ENCODE measurements at places on chromosomes 11 and 22.

DNA sequence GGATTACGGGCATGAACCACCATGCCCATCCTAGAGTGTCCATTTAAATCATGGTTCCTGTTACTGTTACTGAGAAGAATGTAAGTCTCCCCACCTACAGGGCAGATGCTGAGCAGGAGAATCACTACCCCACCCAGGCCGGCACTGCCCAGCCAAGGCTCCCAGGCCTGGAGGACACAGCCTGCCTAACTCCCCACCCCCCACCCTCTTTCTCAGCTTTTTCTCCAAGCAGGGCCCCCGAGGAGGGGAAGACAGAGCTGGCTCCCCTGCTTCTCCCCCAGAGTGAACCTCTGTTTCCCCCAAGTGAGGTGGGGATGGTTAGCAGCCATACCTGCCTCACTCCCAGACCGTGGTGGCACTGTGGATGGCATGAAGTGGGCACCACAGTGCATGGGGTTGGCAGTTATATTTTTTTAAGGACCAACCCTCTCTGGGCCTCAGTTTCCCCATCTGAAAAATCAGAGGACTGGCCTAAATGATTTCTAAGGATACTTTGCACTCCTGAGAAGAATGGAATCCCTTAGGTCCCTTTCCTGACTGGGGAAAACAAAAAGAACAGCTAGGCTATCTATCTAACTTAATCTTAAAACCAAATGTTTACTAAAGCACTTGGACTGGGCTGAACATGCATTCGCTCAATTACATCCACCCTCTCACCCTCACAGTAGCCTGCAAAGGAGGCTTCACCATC is 5.0 kb downstream of the CBX7 start:
- no peak for DNase-seq

DNA sequence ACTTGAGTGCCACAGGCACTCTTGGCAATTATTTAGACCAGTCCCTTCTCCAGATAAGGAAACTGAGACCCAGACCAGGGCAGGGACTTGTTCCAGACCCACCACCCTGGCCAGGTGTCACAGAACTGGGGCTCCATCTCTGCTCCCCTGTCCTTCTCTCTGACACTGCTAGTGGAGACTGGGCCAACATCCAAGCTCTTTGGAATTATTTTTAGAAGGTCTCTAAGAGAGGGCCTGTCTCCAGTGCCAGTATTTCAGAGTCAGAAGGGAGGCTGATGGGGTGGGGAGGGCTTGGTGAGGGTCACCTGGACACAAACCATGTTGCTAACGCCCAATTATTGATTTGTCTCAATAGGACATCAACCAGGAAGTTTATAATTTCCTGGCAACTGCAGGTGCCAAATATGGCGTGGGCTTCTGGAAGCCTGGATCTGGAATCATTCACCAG is 32.7 kb downstream of the POLR3H start:
- no peak for DNase-seq

DNA sequence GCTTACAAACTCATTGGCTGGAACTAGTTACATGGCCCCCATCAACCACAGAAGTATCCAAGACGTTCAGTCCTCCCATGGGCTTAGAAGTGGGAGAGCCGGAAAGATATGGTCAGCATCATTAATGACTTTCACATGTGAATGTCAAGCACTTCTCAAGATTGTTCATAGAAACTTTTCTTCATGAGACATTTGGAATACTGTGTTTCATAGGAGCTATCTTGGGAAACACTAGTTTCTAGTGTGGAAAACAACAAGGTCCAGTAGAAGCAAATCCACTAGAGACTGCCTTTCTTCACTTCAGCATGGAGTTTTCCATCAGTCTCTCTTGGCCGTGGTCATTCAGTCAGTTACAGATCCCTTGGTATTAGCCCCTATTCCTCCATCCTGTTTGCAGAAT is 160.9 kb downstream of the C11orf91 start:
- no peak for DNase-seq

GRCh38 chr22:18048441-18048898 is 24.1 kb upstream of the MICAL3 start:
- DNase-seq: no peak

GRCh38 chr11:118438314-118438931 is 2.1 kb downstream of the KMT2A start:
- peak; percentile 50 for DNase-seq

DNA sequence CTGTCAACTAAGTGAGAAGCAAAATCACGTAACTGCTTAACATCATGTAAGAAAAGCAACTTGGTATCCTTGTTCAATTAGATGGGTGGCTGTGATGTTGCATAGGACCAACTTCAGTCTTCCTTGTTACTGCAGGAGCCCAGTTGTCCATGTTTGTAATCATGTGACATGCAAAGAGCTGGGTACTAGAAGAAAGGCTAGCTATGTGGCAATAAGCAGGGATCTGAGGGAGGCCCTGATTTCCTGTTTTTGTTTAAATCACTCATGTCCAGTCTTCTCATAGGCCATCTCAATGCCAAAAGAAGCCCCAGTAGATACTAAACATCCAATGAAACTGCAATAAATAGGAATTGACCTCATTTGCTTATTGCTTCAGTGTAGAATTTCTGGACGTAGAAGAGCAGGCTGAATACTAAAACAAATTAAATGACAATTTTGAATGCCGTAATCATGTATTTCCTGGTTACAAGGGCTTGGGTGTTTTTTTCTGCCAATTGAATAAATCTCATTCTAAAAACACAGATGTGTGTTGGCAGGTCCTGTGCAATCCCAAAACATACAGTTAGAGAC is 140.8 kb upstream of the ARHGAP20 start:
- no peak for DNase-seq

DNA sequence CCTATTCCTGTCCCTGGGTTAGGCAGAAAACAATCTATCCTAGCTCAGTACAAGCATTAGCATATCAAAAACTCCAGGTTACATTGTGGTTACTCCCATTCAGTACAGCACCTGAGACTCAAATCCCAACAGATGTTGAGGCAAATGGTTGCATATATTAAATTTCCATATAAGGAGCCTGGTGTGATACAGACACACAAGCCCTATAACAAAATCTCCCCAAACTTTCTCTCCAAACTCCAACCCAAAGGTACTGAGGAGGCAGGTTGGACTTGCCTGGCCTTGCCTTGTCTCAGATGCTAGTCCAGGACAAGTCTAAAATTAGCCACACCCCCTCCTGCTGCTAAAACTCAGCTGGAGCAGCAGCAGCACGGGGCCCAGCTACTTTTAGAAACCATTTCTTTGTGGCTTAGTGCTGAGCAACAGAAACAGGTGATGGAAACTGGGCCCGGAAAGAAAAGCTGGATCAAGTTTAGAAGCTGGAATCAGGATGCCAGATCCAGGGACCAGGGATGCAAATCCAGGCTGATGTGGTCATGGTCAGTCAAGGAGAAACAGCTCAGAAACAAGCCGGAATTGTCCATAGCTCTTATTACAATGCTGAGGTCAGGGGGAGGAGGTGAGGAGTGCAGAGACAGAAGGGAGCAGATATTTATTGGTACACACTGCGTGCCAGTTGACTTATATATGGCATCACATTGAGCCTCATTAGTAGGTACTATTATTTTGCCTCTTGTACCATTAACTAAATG is 73.7 kb upstream of the AMOTL1 start:
- no peak for DNase-seq

DNA sequence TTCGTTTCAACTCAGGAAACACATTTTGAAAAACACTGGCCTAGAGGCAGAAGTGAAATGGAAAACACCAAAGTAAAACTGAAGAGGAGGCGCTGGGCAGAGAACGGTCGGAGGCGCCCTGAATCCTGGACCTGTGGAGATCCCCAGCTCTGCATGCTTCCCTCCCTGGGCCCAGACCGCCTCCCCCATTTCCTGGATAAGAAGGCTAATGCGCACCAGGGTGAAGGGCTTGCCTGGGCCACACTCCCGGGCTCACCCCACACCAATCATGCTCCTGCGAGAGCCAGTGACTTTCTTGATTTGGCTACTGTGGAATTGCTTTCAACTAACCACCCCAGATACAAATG is 167.1 kb downstream of the CRYBB2 start:
- DNase-seq: no peak

DNA sequence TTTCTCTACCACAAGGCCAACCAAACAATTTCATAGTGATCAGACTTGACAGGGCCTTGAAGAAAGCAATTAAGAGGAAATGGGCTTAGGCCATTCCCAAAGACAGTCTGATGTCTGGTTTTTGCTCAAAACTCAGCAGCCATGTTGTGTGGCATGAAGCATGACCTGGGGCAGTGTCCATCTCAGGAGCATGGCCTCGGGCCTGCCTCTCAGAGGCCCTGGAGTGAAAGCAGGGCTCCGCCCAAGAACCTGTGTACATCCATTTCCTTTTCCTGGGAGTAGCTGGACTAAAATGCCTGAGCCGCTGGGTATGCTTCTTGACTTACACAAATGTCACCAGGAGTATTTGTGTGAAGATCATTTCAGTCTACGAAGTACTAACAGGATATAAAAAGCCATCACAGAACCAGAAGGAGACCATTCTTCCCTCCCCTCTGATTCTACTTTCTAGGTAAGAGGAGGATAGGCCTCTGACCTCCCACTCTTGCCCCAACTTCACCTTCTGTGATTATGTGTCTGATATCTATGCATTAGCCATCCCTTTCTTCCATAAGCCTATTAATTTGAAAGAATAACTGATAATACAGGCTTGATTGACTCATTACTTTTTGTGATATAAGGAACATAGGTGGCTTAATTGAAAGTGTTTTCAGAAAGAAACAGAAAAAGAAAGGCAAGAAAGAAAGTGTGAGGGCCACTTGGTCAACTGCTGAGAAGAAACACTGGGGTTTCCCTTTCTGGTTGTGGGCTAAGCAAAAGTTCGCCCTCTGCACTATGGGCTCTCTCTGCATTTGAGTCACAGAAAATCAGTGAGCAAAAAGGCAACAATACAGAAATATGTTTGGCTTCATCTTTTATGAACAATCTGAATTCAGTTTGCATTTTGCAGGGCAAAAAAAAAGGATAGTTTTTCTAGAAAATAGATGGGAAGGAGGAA is 188.6 kb upstream of the MTMR2 start:
- no peak for DNase-seq
